ENCODE measurements at places on chromosomes 2 and 18.

- no peak for DNase-seq
Measured at GRCh38 chr2:16513626-16514025, 152.0 kb downstream of the CYRIA start.

DNA sequence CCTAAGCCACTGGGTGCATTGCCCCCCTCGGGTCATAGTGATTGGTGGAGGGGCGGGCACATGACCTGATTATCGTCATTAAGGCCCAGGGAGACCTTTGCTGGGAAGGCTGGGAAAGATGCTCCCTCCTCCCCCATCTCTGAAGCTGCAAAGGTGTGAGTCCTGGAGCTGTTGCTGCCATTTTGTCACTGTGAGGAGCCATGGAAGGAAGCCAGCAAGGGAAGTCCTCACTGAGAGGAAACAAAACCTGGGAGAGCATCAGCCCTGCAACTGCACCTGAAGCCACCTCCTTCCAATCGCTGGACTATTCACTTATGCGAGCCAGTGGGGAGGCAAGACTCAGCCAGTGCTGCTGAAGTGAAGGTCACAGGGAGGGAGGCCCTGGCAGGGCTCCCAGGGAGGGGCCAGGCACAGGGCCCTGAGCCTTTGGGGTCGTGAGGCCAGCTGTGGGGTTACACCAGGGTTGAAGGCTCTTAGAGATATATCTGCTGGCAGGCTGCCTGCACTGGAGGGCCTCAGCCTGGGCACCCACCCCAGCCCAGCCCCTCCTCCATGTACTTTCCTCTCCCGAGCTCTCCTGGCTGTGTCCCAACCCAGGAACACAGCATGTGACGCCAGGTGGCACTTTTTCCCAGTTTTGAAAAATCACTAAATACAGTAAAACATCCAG is 10.7 kb upstream of the FAHD2A start:
- no peak for DNase-seq

GRCh38 chr2:68921646-68922045 is 31.0 kb downstream of the GKN2 start:
- peak; percentile 50 for DNase-seq

DNA sequence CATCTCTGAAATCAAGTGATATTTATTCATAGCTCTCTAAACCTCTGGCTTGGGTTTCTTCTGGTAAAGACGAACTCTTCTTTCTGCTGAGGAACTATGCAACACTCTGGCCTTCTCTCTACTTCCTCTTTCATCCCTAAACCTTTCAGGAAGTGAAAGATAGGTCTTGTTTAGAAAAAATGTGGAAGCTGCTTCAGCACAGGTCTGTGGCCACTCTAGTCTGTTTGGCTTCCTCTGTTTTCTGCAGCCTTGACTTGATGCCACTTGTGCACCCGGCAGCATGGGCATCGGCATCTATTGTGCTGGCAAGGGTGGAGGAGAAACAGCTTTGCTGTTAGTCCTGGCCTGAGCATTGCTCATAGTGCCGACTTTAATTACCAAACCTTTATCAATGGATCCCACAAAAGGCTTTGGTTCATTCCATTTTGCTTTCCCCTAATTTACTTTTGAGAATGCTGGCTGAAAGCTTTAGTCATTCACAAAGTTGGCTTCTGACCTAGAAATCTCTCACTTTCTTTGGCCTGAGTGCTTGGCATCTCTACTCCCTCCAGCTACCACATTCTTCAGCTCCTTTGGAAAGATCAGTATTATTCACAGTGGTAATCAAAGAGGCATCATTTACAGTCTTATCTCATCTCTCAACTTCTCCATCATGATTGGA is 32.0 kb upstream of the GPR39 start:
- DNase-seq: no peak

DNA sequence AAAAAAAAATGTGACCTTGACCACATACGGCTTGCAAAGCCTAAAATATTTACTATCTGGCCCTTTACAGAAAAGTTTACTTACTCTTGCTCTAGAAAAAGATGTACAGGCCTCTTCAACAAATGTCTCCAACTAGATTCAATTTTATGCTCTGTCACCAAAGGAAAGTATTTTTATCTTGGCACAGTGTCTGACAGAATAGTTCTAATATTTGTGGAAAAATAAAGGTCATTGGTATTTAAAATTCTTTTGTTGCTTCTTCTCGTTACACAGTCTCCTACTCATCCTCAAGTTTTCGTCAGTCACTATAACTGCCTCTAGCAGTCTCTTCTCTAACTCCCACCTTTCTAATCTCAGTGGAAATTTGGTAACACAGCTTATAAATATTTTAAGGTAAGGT is 1.4 kb downstream of the RBKS start:
- DNase-seq: peak; percentile 53

DNA sequence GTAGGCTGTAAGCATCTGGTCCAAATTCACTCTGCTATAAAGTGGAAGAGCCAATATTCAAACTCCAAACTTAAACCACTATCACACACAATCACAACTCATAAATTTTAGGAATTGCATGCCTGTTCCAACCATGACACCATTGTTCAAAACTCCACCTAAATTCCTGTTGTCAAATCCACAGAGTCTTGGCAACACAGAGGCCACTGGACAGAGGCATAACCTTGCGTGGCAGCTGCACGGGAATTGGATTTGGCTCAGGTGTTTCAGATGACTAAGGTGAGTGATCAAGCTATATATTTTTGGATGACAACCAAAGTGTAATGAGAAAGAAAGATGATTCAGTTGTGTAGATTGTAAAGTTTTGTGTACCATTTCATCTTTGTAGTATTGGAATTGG is 422.7 kb upstream of the TNP1 start:
- DNase-seq: no peak

- no peak for DNase-seq
Measured at GRCh38 chr2:216505133-216506106, 6.8 kb downstream of the RPL37A start.

- no peak for DNase-seq
Measured at GRCh38 chr2:102508863-102509262, 35.8 kb downstream of the SLC9A4 start.

DNA sequence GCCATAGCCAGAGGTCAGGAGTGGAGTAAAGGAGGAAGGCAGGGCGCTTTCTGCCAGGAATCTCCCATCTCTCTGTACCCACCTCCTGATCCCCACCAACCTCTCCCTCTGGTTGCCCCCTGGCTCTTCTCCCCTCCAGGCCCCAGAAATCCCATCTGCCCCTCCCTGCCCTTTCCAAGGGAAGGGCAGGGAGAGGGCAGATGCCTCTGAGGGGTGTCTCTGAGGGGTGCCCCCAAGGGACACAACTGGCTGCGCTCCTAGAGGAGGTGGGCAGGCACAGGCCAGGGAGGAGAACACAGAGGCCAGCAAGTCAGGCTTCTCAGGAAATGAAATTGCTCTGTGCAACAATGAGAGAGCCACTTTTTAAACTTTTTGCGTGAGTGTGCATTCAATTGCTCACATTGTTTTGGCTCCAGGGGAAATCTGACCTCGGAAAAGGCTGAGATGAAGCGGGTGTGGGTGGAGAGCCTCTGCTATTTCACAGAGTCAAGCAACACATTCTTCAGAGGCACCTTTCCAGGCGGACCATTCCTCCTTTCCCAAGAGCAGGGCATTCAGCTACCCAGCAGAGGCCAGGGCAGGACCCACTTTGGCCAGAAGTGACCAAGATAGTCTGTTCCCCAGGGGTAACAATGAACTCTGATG is 125.5 kb downstream of the SMAD7 start:
- DNase-seq: peak; percentile 55

DNA sequence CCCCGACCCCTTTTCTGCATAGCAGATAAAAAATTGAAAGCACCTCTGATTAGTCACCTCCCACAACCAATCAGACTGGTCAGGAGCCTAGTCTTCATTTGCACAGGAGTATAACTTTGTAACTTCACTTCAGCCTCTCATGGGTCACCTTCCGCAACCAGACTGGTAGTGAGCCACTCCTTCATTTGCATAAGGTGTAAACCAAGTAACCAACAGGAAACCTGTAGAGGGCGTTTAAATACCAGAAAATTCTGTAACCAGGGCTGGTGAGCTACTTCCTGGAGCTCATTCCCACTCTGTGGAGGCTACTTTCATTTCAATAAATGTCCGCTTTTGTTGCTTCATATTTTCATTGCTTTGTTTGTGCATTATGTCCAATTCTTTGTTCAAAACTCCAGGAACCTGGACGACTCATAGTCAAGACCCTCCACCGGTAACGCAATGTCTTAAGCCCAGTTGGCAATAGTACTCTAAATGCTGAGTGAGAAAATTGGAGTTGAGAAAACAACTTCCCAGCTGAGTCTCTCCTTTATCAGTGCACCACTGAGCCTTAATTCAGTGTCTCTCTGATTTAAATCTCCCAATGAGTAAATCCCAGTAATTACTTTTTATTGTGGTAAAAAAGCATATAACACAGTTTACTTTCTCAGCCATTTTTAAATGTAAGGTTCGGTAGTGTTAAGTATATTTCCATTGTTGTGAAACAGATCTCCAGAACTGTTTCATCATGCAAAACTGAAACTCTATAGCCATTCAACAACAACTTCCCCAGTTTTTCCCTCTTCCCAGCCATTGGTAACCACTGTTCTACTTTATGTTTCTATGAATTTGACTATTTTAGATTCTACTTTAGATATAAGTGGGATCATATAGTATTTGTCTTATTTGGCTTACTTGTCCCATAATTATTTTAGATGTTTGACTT is 392.7 kb upstream of the SLC8A1 start:
- DNase-seq: no peak

GRCh38 chr18:13269521-13270011 is 51.0 kb downstream of the LDLRAD4 start:
- no peak for DNase-seq

GRCh38 chr18:49980896-49981295 is 167.6 kb upstream of the ACAA2 start:
- DNase-seq: no peak

DNA sequence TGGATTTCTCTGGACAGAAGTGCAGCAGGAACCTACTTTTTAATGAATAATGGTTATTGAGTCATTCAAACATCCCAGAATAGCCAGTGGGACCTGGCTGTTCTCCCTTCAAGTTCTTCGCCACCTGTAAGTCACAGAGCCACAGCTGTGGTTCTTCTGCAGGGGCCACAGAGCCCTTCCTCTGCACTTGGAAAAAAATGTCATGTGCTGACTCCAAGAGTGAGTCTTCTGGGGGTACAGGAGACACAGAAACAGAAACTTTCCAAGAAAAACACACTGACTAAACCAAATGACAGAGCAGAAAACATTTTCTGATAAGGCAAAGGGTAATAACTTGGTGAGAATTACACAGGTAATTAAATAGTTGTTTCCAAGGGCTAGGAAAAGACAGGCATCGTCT is 68.7 kb upstream of the FN1 start:
- DNase-seq: peak; percentile 42

DNA sequence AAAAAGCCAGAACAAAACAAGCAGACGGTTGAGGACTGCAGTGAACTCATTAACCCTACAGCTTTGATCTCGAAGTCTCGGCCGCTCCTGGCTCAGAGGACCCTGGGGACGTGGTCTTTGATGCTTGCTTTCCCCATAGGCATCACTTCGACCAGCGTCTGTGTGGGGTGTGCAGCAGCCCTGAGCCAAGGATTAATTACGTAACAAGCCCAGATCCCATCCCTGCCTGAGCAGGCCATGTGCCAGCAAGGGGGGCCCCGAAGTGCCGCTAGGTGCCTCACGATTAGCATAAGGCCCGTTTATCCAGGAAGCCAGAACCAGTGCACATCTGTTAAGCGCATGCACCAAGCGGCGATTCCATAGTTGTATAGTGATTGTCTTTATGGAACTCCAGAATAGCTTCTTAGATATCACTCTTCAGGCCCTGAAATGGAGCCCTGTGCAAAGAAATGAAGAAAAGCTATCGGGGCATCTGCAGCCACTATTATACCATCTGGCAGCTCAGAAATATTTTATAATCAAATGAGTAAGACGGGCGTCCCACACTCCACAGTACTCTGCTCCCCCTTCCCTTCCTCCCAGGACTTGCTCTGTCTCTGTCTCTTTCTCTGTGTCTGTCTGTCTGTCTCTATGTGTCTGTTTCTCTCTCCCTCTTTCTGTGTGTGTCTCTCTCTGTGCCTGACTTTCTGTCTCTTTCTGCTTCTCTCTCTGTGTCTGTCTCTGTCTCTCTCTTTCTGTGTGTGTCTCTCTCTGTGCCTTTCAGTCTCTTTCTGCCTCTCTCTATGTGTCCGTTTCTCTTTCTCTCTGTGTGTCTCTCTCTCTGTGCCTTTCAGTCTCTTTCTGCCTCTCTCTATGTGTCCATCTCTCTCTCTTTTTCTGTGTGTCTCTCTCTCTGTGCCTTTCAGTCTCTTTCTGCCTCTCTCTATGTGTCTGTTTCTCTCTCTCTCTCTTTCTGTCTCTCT is 41.7 kb downstream of the HPCAL1 start:
- no peak for DNase-seq

GRCh38 chr2:9750224-9751215 is 92.8 kb upstream of the TAF1B start:
- DNase-seq: no peak

- DNase-seq: peak; percentile 33
Measured at GRCh38 chr18:40532046-40532445, 1423.0 kb upstream of the PIK3C3 start.

DNA sequence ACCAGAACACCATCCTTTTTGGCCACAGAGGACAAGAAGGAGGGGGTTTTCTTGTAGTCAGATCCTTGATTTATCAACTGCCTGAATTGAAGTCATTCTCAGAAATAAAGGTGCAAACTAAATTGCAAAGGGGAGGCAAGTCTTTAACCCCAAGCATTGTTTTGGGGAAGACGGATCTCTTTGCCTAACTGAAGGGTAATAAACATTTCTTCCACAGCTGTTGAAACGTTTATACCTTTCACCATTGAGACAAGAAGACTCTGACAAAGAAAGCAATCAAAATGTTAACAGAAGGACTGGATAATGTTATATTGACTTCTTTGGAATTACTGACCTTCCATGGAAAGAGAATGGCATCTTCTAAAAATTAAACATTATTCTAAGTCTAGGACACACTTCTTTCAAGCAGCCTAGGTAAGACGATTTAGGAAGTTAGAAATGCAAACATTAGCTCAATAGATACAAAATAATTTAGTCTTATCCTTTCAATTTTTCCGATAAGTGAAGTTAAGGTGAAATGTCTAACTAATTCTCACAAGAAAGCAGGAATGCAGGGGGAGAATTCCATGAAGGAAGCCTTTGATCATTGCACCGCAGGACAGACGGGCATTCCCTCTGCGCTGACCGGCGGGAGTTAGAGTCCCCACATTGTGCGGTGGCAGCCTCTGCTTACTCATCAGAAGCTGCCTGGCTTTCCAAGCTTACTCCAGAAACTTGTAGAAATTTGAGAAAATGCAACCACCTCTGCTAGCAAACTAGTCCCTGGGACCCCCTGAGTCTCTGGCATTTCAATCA is 69.4 kb upstream of the COPS8 start:
- DNase-seq: no peak

Data from iris pigment epithelial cell (primary cell).